ENCODE measurements at places on chromosomes 1 and 21. TPM values are rescaled to one million over a fixed set of nuclear protein-coding genes. Genes with fewer than 3 reads are reported as not detected.

DNA sequence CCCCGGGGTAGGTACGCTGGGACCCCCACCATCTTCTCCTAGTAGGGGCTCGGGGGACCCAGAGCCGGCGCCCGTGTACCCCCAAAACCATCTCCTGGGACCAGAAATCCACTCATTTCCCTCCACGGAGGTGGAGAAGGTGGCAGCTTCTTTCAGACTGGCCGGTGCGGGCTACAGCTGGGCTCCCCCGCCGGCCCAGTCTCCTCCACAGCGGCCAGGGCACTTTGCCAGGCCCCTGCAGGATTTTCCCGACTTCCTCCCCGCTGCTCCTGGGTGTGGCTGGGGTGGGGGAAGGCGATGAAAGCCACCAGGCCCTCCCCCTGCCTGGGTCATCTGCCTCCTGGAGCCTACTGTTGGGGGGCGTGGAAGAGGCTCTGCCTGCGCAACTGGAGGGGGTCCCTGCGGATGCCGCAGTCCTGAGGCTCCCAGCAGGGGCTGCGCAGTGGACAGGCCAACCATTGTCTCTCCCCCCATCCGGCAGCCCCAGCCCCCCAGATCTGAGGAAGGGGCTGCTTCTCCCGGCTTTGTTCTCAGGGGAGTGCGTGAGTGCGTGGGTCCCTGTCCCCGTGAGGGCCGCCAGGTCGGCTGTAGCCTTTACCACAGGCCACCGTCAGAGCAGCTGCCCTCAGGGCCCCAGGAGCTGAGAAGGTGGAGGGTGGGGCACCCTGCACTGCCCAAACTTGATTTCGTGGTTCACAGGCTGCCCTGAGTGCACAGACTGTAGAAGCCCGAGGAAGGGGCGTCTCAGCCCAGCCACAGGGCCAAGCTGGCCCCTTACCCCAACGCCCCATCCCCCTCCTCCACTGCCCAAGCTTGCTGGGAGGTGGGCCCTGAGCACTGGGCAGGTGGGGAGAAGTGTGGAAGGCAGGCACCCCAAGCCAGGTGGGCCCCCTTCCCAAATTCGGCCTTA is 1.3 kb downstream of the AGRN start:
- no peak for DNase-seq

GRCh38 chr1:46480959-46481646 is 8.5 kb upstream of the DMBX1 start:
- DNase-seq: no peak

DNA sequence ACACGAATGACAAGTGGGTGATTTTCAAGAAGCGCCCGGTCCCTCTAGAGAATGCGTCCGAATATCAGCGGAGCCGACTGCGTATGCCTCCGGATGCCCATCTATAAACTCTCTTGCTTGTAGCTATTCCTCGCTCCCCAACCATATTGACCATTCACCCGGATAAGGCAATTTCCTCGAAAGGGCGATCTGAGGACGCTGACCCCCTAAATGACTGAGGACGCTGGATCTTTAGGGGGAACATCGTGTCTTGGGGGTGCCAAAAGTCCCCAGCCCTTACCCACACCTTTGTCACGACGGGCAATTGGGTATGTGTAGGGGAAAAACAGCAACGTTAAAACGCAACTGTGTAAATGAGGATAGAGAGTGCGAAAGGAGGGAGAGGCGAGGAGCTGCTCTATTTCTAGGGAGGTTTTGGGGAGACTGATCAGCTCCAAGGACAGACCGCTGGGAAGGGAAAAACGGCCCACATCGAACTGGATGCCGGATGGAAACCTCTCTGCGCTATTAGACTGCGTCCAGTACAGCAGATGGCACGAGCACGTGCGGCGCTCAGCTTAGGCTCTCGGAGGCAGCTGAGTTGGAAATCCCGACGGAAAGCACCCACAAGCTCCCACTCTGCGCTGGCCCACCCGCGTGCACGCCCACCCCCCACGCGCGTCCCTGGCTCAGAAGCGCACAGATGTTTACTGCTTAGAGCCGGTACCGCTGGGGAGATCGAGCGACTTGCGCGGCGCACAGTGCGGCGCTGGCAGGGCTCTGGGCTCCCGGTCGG is 2.9 kb upstream of the PRRX1 start:
- DNase-seq: no peak

The ADGRL2 gene
- not detected for polyA plus RNA-seq

The HEYL gene
- not detected for polyA plus RNA-seq

The PCP4 gene
- polyA plus RNA-seq: not detected

DNA sequence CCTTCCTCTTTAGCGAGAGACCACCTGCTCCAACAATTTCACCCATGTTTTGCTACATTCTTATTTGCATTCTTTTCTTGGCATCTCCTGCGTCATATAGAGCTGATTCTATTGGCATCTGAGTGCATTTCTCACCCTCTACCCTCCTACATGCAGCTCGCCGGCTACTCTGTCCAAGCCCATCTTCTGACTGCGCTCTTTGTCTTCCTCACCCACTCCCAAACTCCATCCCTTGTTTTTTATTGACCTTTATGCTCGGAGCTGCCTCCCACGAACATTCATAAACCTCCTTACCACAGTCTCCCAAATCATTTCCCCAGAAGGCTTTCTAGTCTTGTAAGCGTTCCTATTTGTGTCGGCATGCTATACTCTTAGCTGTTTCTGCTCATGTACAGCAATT is 33.6 kb upstream of the FMN2 start:
- no peak for DNase-seq

The SYF2 gene
- polyA plus RNA-seq: 93.1 TPM

The TRAPPC10 gene
- 31.4 TPM for polyA plus RNA-seq

- no peak for DNase-seq
Observed at GRCh38 chr1:36717431-36717830, 234.7 kb upstream of the CSF3R start.

The CDKN2C gene
- 0.96 TPM for polyA plus RNA-seq

The IL19 gene
- polyA plus RNA-seq: not detected

- no peak for DNase-seq
Observed at GRCh38 chr1:33337441-33337840, 16.5 kb upstream of the A3GALT2 start.

GRCh38 chr21:44699502-44700001 is 2.6 kb downstream of the KRTAP10-12 start:
- DNase-seq: no peak
